ENCODE measurements at places on chromosomes 4 and X.

DNA sequence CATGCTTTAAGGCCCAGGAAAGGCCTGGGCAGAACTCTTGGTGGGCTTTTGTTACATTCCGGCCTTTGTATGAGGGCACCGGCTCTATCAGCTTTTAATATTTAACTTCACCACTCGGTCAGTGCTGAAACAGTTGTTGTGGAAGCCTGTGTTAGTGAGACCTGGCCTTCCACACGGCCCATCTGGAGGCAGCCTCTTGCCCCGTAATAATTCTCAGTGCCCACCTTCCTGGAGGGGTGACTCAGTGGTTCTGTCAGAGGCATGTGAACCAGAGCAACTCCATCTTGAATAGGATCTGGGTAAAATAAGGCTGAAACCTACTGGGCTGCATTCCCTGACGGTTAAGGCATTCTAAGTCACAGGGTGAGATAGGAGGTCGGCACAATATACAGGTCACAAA, 162.0 kb upstream of the STS start:
- no peak for DNase-seq

DNA sequence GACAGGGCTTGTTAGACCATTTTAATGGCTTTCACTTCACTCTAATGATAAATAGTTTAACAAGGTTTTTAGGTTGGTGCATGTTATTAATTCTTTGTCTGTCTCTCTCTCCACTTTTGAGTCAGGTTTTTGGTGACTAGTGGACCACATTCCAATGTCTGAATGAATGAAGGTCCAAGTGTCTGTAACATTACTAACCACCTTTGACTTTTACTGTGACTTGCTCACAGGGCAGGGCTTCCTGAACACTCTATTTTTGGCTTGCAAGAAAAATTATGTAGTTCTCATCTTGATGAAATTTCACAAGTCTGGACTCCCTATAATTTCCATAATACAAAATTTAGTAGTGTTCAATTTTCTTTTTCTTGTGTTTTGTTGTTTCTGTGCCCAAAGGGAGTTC, 78.9 kb upstream of the BMPR1B start:
- DNase-seq: no peak

- no peak for DNase-seq
Observed at GRCh38 chr4:103067841-103068547, 8.6 kb downstream of the SLC9B2 start.

DNA sequence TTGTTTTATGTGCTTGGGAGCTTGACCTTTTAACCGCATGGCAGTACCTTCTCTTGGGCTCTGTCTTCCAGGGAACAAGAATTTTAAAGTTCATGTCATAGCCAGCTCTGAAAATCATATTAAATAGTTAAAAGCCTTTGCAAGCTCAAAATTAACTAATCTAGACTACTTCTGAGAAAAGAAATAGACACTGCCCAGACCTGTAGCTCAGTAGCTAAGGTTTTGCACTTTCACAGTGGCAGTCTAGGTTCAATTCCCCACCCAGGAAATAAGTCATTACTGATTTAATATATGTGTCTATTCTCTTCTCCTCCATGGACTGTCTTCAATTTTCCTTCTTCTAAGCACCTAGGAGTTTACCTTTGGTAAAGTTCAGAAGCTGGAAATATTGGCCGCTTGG, 27.4 kb downstream of the HSD17B11 start:
- DNase-seq: no peak

- DNase-seq: no peak
Observed at GRCh38 chr4:67091673-67092072, 453.6 kb downstream of the CENPC start.

- no peak for DNase-seq
Observed at GRCh38 chrX:25597551-25597950, 540.6 kb upstream of the MAGEB18 start.

Measured in NCI-H524 (cell line).